Progenitor cell of endocrine pancreas (in vitro differentiated cells): ENCODE measurements at places on chromosomes 11 and 22. TPM values are rescaled to one million over a fixed set of nuclear protein-coding genes. Genes with fewer than 3 reads are reported as not detected.
A peak's percentile ranks its signal among the peaks of the same experiment; 100 is the strongest.

DNA sequence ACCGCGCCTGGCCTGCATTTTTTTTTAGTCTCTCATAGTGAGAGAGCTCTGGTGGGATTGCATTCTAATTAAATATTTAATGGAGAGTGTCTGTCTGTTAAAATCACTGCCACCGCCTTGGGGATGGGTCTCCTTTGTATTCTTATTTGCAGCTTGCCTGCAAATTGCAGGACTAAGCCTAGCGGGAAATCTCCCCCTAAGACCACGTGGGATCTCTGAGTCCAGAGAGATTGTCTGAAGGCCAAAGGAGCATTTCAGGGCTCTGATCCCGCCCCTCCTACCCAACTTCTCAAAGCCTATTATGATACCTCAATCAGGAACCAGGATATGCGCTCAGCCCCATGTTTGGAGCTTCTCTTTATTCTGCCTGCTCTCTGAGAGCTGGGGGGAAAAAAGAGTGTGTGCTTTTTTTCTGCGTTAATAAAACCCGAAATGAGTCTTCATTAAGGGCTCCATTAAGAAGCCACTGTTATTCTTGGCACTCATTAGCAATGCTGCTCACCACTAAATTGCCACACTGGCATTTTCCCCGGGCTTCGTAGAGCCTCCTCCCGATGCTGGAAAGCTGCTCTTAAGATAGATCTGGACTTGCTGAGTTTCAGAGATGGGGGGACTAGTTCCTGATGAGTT lies 92.9 kb upstream of the THY1 start:
- DNase-seq = no peak

DNA sequence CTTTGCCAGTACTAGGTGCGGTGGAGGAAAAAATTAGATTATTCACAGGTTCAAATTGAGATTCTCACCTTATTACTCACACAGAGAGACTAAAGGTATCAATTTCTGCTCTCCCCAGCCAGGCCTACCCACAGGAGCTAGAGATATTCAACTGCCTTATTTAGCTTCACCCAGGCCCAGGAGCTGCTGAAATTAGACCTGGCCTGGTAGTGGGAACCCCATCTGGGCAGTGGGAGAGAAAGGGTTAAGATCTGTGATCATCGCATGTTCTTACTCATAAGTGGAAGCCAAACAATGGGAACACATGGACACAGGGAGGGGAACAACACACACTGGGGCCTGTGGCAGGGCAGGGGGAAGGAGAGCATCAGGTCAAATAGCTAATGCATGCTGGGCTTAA lies 20.9 kb upstream of the MICAL2 start:
- no peak for DNase-seq

DNA sequence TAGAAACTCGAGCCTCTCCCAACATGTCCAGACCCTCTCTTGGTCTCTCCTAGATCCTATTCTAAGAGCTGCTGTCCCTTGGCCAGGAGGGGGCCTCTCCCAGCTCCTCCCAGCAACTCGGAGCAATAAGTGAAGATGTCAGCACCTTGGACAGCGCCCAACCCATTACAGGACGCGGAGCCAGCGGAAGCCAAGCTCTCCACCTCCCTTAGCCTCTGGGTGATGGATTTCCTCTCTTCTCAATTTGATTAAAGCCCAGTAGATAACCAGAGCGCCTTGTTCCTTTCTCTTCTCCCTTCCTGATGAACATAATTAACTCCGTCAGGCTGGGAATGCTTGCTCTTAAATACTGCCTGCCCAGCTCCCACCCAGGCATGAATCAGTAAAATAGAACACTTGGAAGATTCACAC lies 26.2 kb upstream of the TPBGL start:
- peak; percentile 87 for DNase-seq

GRCh38 chr11:27777033-27777432 lies 76.8 kb upstream of the BDNF start:
- no peak for DNase-seq

DNA sequence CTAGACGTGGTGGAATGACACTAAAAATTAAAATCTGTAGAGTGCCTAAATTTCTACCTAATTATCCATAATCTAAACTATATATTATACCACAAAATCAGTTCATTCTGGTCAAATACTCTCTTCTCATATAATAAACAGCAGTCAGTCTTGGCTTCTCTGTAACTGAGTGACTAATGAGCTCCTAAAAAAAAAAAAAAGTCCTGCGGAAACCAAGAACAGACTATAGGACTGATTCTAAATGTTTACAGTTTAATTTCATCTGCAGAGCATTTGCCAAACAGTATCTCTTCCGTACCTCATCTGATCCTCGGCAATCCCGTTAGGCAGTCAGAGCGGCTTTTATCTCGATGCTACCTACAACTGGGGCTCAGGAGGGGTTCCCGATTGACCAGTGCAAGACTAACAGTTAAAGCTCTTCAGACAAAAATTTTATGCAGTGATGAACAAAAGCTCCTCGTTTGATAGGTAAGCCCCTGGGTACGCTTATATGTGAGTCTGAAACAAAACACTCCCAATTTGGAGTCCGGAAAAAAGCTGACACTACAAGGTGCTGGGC lies 686 bp downstream of the KIF18A start:
- no peak for DNase-seq

DNA sequence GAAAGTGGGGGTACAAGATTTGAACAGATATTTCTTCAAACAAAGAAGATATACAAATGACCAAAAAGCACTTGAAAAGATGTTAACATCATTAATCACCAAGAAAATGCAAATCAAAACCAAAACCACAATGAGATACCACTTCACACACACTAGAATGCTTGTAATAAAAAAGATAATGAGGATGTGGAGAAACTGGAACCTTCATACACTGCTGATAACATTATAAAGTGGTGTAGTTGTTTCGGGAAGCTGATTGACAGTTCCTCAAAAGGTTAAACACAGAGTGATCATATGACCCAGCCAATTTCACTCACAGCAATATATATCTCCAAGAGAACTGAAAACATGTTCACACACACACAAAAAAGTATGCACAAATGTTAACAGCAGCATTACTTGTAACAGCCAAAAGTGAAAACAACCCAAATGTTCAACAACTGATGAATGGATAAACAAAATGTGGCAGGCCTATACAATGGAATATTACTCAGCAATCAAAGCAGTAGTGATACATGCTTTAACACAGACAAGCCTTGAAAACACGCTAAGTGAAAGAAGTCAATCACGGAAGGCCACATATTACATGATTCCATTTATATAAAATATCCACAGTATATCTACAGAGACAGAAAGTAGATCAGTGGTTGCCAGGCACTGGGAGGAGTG lies 15.1 kb downstream of the PITPNB start:
- no peak for DNase-seq

- DNase-seq = no peak
These were observed 125.0 kb downstream of the KCNQ1 start for GRCh38 chr11:2569731-2570210.

- DNase-seq = no peak
These were observed 22.5 kb downstream of the LRP4 start for GRCh38 chr11:46895821-46896220.

- DNase-seq = no peak
These were observed 80.1 kb downstream of the LDLRAD3 start for GRCh38 chr11:36023922-36024321.

- no peak for DNase-seq
These were observed 32.7 kb downstream of the C11orf91 start for GRCh38 chr11:33667819-33668467.

DNA sequence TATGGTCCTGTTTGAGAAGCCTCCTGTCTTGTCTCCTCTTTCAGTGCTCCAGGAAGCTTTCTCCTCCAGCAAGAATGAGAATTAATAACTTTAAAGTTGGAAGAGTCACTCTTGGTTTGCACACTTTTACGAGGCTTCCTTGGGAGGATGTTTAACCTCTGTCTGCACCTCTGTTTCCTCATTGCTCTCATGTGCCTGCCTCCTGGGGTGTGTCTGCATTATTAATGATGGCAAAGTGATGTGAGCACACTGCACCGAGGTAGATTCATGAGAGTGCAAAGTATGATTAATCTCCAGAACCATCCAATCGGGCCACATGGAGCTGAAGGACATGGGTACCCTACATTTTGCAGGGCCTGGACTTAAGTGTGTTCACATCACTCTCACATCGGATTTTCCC lies 73.5 kb upstream of the TENM4 start:
- DNase-seq = no peak

DNA sequence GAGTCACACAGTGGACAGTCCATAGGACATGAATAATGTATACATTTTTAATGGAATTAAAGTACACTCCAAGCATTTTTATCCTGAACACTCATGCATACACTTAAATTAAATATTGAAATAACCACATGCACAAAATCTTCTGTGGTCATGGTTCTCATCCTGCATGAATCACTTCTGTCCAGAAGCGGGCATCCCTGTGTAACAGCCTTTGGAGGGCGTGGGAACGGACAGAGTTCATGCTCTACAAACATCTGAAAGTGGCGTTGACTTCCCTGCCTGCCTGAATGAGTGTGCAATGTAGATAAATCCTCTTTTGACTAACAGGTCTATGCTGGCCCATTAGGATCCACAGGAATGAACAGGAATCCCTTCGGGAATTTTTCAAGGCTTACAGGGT lies 780.2 kb downstream of the BRD1 start:
- no peak for DNase-seq

DNA sequence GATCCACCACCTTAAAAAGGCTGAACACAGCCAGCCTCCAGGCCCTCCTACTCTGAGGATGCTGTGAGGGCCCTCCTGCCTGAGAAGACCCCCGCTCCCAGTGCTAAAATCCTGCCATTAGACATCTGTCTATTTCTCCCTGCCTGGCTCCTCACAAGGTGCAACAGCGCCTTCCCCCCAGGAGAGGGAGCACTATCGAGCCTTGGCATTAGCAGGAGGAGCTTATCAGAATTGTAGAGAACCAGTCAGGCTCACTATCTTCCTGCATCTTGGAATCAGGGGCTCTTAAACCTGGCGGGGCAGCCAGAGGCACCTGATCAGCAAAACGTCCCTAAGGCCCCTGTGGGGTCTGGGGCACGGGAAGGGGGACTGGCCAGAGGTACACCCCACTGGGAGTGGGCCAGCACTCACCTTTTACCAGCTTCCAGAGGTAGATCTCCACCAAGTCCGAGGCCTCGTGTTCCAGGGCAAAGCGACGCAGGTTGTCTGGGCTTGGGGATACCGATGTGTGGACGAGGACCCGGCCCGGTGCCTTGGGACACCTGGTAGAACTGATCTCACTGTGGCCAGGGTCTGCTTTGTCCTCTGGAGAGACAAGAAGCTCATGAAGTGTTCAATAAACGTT lies 28.7 kb downstream of the CHRDL2 start:
- DNase-seq = peak; percentile 60

DNA sequence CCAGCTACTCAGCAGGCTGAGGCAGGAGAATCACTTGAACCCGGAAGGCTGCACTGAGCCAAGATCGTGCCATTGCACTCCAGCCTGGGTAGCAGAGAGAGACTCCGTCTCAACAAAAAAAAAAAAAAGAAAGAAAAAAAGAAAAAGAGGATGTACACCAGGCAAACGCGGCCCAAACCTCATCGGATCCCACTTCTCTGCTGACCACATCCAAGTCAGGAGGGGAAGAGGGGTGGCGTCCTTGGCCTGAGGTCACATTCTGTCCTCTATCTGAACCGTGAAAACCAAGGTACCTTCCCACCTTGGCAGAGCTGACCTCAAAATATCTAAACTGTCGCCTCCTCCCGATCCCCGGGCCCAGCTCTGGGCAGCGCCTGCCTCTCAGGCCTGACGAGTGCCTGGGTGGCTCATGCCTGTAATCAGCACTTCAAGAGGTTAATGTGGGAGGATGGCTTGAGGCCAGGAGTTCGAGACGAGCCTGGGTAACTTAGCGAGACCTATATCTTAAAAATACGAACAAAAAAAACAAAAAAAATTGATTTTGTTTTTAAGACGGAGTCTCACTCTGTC lies 25.1 kb downstream of the RGL4 start:
- no peak for DNase-seq

Gene HIC2
- total RNA-seq = 40.8 and 43.9 TPM in 2 replicates

Gene PANX3
- total RNA-seq = not detected in 2 replicates

Gene TUG1
- total RNA-seq = 142 and 146 TPM in 2 replicates
